Activated naive CD4-positive, alpha-beta T cell (primary cell): ENCODE measurements at places on chromosomes 12 and 14.

DNA sequence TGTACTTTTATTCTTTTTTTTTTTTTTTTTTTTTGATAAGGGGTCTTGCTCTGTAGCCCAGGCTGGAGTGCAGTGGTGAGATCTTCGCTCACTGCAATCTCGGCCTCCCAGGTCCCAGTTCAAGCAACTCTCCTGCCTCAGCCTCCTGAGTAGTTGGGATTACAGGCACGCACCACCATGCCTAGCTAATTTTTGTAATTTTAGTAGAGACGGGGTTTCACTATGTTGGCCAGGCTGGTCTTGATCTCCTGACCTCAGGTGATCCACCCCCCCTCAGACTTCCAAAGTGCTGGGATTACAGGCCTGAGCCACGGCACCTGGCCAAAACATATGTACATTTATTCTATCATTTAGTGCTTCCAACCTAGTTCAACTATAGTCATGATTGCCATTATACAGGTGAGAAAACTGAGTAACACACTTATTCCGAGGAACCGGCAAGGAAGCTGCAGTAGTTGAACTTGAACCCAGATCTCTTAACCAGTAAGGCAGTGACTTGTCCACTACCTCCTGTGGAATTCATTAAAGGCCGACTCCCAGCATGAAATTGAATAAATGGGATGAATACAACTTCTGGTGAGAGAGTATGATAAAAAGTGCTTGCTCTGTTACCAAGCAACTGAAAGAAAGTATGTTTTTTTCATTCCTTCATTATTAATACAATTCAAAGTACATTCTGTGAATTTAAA is 755 bp upstream of the ATF7IP start:
- DNase-seq, result no peak

DNA sequence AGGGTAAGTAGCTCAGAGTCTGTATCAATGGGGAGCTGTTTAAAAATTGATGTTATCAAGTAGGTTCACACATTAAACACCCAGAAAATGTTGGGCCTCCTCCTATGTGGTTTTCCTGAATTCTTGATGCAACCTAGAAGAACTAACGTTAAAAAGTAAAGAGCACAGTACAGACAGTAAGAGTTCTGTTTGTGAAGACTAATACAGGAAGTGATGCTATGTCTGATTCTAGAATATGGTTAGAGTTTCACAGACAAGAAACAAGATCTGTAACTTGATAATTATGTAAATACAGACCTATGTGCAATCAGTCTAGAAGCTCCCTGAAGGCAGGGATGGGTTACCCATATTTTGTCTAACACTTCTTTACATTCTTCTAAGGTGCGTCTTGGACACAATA is 214.9 kb upstream of the BTG1 start:
- no peak for DNase-seq

GRCh38 chr12:49624921-49625577 is 1.7 kb downstream of the PRPF40B start:
- DNase-seq, result no peak

GRCh38 chr12:127588249-127588648 is 678.7 kb upstream of the TMEM132C start:
- DNase-seq, result no peak

GRCh38 chr14:68792979-68793733 is at the start of gene ZFP36L1:
TSS of gene ZFP36L1 (minus strand) at chr14:68793067. CDS start at chr14:68792938, 129 bp downstream.
- DNase-seq, result peak; percentile 81

DNA sequence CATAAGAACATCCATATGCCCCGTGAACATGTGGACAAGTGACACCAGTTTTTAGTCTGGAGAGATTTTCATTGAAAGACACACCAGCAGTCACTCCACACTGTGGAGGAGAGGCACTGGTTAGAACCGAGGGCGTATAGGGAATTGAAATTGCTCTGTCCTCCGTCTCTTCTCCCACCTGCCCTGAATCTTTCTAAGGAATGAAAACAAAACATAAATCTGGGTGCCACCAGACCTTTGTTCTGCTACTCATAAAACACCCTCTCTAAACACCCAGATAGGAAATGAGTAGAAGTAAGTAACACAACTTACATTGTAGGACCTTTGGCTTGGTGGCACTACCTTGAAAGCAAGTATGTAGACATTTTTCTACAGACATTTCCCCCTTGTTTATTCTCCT is 37.1 kb upstream of the STON2 start:
- DNase-seq, result no peak

DNA sequence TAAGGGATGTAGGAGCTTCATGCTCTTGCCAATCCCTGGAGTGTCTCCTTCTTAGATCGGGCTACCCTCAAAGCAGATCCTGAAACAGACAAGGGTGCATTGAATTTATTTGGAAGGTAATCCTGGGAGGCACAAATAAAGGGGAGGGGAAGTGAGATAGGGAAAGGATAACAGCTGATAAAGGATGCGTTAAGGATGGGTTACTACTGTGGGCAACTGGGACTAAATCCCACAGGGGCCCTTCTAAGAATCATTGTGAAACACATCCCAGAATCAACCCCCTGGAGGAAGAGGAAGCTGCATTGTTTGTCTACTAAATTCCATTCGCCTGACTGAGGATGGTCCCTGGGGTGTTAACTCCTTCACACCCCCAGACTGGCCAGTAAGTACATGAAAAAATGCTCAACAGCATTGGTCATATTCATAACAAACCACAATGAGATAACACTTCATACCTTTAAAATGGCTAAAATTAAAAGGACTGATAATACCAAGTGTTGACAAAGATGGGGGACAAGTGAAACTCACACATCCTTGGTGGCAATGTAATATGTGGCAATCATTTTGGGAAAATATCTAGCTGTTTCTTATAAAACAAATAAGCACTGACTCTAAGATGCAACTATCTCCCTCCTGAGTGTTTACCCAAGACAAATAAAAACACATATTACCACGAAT is 37.0 kb upstream of the CMKLR1 start:
- DNase-seq, result no peak
